ENCODE measurements at places on chromosomes 5 and 9.

GRCh38 chr9:107016383-107016782 lies 153.4 kb downstream of the ZNF462 start:
- DNase-seq, result no peak

DNA sequence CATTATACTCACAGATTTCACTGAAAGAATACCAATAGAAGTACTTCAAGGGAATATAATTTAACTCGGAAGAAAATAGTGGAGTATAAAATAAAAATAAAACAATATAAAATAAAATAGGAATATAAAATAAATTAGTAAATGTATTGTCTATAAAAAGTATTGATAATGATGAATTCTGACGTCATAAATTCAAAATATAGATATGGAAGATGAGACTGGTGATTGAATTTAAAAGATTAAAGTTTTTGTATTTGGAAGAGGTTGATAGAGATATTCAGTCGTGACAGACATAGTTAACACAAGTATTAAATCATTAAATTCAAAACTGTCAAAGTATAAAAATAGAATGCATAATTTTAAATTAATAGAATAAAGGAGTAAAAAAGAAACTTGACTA lies 964.9 kb upstream of the C9orf72 start:
- no peak for DNase-seq

- no peak for DNase-seq
These were observed 117.9 kb upstream of the IRX4 start for GRCh38 chr5:2000591-2000990.

- no peak for DNase-seq
These were observed 269.9 kb downstream of the MAN2A1 start for GRCh38 chr5:109959652-109960051.

DNA sequence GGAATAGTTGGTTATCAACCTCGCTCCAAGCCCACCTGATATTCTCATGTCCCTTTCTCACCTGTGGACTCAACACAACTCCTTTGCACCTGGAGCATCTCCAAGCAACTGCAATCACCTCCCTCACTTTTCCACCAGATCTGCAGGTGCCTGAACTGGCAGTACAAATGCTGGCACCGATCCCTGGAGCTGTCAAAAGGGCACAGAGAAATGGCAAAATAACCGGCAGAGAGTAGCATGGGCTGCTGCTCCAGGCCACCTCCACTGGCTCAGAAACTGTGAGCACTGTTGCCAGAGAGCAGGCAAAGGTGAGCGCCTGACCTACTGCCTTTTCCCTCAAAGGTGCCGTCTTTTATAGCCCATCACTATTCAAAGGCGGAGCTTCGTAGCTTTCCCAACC lies 14.7 kb downstream of the EQTN start:
- DNase-seq, result no peak

GRCh38 chr9:133968966-133969617 lies 23.0 kb downstream of the VAV2 start:
- no peak for DNase-seq

DNA sequence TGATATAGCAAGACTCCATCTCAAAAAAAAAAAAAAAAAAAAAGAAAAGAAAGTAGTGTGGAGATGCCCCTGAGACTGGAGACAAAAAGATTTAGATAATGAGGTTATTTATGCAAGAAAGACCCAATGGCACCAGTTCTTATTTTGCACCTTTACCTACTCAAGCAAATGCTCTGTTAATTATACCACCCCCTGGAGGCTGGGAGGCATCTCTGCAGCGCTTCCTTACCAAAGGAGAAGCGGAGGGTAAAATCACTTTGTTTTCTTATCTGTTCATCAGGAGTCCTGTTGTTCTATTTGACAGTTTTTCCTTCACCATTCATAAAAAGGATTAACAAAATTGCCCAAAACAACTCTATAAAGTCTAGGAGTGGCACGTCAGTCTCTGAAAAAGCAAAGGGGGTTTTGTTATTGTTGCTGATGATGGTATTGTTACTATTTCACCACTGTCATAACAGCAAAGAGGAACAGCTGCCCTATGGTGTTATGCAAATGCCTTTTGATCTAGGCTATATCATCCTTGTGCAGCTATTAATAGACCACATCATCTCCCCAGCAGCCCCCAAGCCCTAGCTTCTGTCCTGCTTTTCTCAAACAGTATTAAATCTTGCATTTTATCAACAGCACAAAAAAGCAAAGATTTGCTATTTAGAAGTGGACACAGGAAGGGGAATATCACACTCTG lies 174.0 kb downstream of the PALM2AKAP2 start:
- no peak for DNase-seq

- DNase-seq, result no peak
These were observed 92.2 kb upstream of the MOCS2 start for GRCh38 chr5:53201746-53202145.

GRCh38 chr5:135821802-135822201 lies 12.7 kb upstream of the SLC25A48 start:
- DNase-seq, result no peak

- no peak for DNase-seq
These were observed 44.2 kb downstream of the PKD2L2 start for GRCh38 chr5:137933491-137933911.

DNA sequence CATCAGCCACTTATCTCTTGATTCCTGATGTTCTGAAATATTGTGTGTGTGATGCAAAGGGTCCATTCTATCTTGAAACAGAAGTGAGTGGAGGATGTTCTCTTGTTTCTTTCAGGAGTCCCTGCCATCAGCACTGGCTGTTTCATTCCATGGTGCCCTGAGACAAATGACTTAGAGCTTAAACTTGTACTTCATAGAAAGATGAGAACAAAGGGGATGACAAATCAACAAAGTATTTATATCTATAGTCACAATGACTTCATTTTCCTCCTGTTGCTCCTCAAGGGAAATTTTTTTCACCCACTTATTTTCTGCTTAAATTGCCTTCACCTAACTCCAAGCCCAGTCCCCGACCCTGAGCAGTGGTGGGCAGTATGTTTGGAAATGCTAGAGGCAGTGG lies 171.6 kb downstream of the TARS1 start:
- no peak for DNase-seq

DNA sequence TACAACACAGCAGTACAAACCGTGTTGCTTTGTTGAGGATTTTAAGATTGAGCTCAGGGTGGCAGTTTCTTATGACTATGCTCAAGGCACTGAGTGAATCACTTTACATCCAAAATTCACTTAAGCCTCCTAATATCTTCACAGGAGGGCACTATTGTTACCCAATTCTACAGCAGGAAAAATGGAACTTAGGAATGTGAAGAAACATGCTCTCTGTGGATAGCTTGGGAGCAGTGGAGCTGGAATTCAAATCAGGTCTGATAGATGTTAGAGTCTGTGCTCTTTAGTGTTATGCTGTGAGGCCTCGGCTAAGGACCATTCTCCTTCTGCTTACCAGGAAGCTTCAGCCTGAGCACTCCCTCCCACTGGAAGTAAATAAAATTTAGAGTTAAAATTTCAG lies 18.7 kb upstream of the HMHB1 start:
- DNase-seq, result no peak

GRCh38 chr5:99600952-99601351 lies 672.1 kb upstream of the CHD1 start:
- DNase-seq, result no peak

GRCh38 chr5:80204808-80205614 lies 50.8 kb downstream of the SERINC5 start:
- DNase-seq, result no peak

- no peak for DNase-seq
These were observed 54.1 kb downstream of the MAN2A1 start for GRCh38 chr5:109743770-109744212.

DNA sequence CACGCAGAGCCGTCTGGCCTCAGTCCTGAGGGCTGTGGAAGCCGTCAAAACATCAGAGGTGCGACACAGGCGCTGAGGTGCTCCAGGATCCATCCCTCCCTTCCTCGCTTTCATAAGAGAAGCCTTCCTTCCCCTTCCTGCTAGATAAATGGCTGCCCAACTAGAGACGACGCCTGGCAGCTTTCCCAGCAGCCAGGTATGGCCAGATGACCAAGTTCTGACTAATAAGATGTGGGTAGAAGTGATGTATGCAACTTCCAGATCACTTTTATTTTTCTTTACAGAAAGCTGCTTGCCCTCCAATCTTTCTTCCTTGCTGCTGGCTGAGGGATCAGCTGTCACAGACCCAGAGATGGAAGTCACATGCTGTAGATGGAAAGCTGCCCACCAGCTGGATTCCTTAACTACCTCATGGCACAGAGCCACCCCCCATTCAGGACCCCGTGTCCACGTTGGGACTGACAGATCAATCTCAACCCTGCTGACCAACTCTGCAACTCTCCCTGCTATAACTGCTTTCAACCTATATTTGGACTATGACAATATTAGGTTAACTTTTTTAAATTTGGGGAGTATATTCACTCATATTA lies 8.8 kb downstream of the MAPK9 start:
- DNase-seq, result no peak

DNA sequence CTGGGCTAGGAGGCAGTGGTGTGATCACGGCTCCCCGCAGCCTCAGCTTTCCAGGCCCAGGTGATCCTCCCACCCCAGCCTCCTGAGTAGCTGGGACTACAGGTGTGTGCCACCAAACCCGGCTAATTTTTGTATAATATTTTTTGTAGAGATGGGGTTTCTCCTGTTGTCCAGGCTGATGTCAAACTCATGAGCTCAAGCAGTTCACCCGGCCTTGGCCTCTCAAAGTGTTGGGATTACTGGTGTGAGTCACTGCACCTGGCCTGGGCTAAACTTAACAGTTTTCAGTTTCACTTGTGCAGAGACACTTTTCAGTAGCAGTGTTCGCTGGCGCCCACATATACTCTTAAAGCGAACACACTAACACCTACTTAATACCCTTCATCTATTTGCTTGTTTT lies 205.6 kb upstream of the ZNF608 start:
- DNase-seq, result no peak

- DNase-seq, result no peak
These were observed 54.7 kb downstream of the SEMA4D start for GRCh38 chr9:89442981-89443814.

- no peak for DNase-seq
These were observed 1083.0 kb downstream of the CDH9 start for GRCh38 chr5:25955337-25955736.

DNA sequence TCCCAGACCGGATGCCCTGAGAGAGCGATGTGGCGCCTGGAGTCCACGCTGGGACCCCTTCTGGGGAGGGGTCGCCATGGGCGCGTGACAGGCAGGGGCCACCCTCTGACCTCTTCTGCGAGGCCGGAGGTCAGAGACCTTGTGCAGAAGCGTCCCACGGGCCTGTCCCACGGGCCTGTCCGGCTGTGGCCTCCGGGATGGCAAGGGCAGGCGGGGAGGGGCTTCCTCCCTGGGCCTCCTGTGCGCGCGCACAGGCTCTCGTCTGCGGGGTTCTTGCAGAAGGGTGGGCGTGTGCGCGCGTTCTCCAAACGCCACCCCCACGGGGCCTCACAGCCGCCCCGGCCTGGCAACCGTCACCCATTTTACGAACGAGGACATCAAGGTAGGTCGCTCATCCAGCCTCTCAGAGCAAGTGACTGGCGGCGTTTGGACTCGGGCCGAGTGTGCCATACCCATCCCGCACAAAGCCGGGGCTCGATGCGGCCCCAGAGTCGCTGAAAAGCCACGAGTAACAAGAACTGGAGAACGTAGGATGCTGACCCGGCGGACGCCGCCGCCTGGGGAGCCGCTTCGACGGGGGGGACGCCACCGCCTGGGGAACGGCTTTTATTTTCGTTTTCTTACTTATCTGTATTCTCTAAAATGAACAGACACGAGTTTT lies 897 bp downstream of the AHRR start:
- DNase-seq, result no peak

- no peak for DNase-seq
These were observed 5.3 kb downstream of the IL12B start for GRCh38 chr5:159324986-159325385.

DNA sequence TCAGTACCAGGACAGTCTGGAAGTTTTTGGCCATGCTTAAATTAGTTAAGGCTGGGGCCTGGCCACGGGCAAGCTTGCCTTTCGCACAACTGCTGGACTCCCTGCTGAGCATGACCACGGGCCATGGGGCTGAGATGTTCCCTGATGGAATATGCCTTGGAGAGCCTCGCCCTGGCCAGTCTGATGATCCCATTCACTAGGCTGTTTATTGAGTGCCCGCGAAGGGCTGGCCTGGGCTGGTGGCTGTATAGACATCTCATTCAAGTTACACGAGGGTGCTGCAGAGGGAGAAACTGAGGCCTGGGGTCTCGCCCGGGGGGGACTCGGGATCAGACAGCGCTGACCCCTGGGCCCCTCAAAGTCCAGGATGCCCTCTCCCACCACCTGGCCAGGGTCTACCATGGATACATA lies 7.8 kb upstream of the RXRA start:
- DNase-seq, result no peak

DNA sequence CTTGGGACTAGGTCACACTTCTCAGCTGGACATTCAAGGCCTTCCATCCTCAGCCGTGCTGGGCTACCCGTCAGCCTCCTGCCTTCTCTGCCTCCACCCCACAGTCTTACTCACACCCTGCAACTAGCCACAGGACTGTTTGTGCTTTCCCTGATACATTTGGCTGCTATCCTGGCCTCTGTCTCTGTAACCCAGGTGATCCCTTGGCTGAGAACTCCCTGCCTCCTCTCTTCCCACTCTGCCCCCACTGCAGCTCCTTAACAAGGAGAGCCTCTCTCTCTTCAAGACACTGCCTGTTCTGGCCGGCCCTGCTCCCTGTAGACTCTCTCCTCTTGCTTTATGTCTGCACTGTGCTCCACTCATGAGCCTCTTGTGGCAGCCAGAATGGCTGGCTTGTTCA lies 120.6 kb downstream of the MSX2 start:
- no peak for DNase-seq

DNA sequence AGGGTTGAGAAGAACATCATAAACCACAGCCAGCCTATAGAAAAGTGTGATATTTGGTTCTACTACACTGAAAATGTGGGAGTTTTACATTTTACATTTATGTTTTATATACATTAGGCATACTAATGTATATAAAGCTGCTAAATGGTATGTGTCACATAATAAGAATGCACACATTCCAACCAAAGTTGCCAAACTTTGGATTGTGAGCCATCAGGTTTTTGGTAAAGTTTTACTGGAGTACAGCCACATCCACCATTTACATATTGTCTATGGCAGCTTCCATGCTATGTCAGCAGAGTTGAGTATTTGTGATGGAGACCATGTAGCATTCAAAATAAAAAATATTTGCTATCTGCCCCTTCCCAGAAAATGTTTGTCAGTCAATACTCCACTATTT lies 23.1 kb upstream of the TARS1 start:
- DNase-seq, result no peak

- no peak for DNase-seq
These were observed 130.9 kb downstream of the PALM2AKAP2 start for GRCh38 chr9:109910671-109911518.
